AG10803 (cell line): ENCODE measurements at places on chromosomes 6 and 20.

DNA sequence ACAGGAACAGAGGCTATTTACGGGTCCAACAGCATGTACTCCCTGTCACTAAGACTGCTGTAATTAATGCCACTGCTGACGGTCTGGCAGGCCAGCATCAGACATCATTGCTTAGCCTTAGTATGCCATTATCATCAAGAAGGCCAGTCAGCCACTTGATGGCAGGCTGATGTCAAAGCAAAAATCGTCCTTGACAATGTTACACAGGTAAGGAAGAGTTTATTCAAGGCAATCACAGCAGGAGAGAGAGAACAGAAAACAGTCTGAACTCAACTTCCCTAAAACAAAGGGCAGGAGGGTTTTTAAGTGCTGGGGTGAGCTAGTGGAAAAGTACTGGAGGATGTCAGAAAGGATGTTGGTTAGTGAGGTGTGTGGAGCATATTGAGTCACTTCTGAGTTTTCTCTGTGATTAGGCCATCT lies 25.1 kb downstream of the FKBP1C start:
- DNase-seq = no peak

- DNase-seq = no peak
Measured at GRCh38 chr20:37749218-37749617, 55.4 kb downstream of the CTNNBL1 start.

- DNase-seq = peak; percentile 29
Measured at GRCh38 chr6:141809901-141810300, 322.8 kb upstream of the GJE1 start.

GRCh38 chr6:135146162-135146934 lies 34.8 kb upstream of the MYB start:
- DNase-seq = no peak

GRCh38 chr6:86147311-86147710 lies 504.6 kb upstream of the SYNCRIP start:
- no peak for DNase-seq

GRCh38 chr6:51800603-51801002 lies 286.8 kb downstream of the PKHD1 start:
- no peak for DNase-seq

DNA sequence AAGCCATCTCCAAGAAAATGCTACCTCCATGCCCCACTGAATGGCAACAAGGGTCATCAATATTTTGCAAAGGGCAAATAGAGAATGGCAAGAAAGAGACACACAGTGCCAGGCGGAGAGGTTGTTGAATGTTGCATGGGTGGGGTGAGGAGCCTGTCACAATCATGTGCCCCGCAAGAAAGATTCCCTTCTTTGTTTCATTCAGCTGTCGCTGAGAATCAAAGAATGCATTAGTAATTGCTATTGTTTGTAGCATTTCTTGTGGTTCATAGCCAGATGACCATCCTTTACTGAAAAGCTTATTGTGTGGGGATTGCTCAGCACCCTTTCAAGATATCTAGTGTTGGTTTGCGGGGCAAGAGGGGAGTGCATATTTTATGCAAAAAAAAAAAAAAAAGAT lies 166.5 kb upstream of the QKI start:
- DNase-seq = no peak

DNA sequence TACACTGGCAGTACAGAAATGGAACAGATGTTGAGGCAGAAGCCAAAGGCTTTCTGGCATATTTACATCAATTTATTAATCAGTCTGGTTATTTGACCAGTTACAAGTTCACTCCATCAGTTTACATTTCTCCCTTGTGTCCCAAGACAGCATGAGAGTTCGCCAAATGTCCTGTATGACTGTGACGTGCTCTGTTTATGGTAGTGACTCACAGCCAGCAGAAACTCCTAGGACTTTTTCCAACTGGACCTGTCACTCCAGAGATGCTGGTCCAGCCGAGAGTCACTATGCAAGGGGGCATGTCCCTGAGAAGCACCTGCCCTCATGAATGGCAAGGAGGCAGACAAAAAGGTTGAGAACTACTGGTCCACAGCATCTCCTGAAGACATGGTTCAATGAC lies 160.0 kb downstream of the LRFN2 start:
- no peak for DNase-seq

DNA sequence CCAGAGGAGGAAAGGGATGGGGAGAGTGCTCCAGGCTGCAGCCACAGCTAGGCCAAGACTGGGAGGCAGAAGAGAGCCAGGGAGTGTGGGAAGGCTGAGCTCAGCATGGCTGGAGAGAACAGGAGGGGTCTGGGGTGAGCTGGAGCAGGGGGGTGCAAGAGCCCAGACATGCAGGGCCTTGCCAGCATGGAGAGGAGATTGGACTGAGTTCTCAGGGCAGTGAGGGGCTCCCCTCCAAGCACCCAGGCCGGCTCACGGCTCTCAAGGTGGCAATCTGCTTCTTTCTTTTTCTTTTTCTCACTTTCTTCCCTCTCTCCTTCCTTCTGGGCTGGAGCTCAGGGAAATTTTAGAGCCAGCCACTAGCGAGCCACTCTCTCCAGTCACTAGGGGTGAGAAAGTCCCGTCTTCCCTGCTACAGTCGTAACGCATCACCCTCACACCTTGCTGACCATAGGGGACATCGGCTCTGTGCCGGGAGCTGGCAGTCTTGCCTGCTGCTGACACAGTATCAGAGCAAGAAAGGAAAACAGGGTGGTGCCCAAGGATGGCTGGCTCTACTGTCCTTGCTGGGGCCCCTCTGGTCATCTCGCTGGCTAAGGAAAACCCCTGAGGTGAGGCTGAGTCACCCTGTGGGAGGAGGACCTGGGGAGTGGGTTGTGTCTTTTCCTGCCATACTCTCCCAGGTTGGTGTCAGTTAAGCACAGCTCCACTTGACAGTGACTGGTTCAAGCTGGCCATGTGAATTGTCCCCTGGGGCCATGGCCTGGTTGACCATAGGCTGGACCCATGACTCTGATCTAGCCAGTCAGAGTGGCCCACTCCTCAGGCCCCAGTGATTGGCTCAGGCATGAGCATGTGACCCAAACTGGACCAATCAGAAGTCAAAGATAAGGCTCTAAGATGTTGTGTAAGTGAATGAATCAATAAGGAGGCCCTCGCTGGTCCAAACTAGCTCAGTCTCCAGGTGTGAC lies 135.1 kb upstream of the PMEPA1 start:
- no peak for DNase-seq
